ENCODE measurements at places on chromosomes 3 and 15. TPM values are rescaled to one million over a fixed set of nuclear protein-coding genes. Genes with fewer than 3 reads are reported as not detected.

DNA sequence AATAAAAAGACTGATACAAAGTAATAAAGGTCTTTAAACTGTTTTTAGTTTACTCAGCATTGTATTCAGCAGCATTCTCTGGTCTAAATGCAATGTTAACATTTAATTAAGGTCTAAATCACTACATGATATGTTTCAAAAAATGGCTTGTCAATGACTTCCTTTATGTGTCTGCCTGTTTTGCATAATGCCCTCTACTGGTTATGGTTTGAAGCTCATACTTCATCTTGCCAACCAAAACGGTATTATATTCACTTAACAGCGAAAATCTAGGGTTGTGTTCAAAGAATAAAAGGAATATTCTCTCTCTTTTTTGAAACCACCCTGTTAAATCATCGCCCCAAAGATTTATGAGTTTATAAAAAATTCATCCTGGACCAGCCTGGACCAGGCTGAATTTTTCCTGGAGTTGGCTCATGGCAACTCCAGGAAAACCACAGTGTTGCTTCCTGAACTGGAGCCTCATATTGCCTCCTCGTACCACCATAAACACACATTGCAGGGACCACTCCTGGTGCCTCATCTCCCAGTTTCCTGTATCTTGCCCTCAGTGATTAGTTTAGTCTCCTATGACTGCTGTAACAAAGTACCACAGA lies 6.7 kb upstream of the NCEH1 start:
- no peak for DNase-seq

DNA sequence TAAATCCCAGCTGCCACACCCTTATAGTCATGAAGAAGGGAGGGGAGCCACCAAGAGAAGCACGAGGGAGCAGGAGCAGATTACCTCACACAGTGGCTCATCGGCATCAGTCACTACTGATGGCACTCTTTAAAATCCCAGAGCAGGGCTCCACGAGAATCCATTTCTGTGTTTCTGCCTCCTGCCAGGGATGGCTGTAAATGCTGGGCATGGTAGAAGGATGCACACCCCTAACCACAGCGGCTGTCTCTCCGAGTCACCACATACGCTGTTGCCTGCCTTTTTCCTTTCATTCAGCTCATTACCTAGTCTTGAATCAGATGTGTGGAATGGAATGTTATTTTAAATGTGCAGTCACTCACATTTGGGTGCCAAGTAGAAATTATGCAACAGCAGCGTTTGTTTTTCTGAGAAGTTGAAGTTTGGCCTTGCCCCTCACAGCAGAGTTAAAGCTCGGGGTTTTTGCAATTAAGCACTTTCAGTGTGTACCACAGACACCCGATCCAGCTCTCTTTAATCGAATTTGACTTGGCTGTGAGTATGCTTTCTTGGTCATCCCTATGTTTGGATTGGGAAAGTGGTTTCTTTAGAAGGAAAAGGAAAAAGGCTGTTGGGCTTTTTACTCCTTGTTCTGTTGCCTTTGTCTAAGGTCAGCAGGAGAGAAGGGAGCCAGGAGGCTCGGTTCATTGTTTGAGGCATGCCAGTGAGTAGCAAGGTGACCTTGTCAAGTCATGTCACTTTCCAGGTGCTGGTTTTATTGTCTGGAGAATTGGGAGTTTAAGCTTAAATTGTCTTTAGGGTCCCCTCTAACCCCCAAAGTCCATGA lies 284.2 kb upstream of the TPM1 start:
- DNase-seq = no peak

The TRA2B gene
- total RNA-seq = 137 TPM

DNA sequence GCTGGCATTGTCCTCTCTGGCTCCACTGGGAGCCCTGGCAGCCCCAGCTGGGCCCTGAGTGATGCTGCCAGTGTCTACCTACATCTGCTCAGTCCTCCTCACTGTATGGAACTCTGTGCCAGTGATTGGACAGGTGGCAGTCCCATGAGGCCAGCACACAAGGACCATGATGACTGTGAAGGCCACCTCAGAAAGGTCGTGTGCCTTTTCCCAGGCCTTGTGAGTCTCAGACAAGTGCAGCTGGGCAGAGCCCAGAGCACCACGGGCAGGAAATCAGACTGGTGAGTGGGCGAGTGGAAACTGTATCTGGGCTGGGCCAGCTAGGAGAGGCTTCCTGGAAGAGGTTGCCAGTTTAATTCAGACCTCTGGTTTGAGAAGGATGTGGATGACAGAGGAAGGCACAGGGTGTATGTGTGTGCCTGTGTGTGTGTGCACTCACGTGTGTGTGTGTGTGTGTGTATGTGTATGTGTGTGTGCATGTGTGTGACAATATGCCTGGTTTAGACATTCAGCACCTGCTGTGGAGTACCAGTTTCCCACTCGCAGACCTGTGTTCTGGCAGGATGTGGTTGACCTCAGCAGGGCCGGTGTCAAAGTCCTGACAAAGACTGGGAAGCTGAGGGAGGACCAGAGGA lies 7.0 kb downstream of the MAPKAPK3 start:
- no peak for DNase-seq

The CPNE9 gene
- not detected for total RNA-seq

DNA sequence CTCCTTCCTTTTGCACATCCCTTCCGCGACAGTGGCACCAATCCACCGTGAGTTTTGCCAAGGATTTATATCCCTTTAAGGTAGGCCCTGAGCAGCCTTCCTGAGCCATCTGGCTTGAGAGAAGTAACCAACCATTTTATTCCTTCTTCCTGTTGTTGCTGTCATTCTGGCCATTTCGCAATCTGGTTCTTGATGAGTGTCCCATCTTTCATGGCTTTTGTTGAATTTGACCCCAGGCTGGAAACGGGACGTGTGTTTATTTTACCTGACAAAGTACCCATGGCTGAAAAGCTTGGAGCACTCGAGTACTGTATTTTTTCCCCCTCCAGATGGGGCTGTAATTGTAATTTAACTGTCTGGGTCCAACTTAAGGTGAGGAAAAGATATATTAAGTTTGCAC lies 173.4 kb downstream of the WNT5A start:
- no peak for DNase-seq

DNA sequence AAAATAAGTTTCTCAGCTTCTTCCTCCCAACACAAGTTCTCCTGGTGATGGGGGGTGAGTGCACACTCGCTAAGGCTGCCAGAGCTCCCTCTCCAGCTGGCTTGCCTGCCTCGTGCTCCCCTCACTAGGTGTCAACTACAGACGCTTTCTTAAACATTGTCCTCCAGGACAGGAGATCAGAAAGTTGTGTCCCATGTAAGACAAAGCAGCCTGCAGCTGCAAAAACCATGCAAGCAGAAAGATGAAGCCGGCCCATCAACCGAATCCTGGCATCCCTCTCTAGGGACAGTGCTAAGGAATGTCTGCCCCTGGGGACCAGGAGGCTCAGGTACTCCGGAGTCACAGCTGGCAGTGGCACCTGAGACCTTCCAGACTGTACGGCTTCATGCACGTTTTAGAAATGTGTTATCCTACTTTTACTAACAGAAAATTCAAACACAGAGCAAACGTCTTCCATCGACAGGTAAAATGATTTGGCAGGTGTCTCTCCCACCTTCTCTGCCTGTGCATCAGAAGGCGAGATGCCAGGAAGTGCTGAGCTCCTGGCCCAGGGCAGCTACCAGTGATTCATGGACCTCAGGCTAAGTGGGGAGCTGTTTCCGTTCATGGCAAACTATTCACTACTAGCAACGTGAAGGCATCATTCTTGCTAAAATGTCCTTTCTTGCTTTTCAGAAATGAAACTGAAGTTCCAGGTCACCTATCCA lies 246.1 kb downstream of the ADAMTS17 start:
- no peak for DNase-seq

DNA sequence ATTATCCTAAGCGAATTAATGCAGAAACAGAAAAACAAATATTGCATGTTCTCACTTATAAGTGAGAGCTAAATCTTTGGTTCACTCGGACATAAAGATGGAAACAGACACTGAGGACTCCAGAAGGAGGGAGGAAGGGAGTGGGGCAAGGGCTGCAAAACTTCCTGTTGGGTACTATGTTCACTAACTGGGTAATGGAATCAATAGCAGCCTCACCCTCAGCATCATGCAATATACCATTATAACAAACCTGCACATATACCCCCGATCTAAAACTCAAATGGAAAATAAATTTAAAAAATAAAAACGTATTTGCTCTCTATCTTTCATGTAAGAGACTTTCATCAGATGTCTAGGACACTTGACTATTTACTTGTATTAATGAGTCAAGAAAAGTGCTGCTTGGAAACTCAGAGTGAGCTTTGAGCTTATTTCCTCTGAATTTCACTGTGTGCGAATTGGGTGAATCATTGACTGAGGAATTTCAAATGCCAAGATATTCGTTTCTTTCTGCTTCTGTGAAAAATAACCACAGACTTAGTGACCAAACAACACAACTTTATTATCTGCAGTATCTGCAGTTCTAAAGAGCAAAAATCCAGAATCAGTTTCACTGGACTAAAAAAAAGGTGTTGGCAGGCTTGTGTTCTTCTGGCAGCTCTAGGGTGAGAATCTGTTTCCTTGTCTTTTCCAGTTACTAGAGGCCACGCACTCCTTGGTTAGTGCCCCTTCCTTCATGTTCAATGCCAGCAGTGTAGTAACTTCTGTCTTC lies 18.4 kb downstream of the TM4SF18 start:
- DNase-seq = no peak

DNA sequence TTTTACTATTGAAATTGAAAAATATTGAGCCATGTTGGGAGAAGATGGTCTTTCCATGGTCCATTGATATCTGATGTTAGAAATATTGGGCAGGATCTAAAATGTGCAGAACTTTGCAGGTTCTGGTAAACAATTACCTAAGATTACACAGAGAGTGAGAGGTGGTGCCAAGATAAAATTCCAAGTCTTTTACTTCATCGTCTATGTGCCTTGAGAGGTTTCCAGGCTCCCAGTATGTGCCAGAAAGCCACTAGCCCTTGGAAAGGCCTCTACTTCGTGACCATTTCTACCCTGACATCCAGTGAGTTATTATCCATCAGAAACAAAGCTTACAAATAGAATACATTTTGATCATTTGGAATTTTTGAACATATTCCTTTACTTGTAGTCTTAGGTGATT lies 27.6 kb downstream of the CD200 start:
- no peak for DNase-seq

GRCh38 chr15:40092256-40092978 lies 16.3 kb downstream of the BMF start:
- DNase-seq = no peak

GRCh38 chr3:178560759-178561158 lies 24.5 kb downstream of the KCNMB2 start:
- no peak for DNase-seq

DNA sequence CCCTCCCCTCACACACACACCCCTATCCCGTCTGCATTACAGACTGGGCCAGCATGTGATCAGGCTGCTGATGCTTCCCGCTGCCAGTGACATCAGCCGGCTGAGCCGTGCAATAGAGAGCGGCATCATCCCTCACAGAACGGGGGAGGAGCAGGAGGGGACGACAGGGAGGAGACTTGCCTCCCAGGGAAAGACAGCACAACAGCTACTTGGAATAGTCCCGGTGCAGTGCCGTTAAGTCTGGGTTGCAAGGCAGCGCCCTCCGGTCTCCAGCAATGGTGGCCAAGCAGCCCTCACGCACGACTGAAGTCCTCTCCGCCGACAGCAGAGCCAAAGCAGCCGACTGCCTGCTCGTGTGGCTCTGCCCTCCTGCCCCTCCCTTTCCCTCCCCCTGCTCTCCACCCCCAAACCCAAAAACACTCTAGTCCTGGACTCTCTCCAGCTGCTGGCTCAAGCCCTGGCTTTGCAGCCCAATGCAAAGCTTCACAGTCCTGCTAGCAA lies 31.5 kb upstream of the RPS17 start:
- DNase-seq = no peak

DNA sequence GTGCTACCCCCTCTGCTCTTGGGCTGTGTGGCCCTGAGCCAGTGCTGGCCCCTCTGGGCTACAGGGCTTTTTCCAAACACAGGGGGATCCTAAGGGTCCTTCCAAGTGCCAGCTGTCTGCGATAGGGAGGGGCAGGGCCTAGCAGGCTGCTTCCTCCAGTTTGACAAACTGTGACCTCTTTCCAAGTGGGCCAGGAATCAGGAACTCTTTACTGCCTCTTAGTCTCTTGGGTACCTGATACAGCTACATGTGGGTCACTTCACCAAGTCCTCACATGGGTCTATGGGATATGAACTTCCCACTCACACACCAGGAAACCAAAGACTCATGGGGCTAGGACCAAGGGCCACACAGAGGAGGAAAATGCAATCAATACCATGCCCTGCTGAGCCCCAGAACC lies 25.4 kb downstream of the SEC61A1 start:
- DNase-seq = no peak

The TLR9 gene
- not detected for total RNA-seq

DNA sequence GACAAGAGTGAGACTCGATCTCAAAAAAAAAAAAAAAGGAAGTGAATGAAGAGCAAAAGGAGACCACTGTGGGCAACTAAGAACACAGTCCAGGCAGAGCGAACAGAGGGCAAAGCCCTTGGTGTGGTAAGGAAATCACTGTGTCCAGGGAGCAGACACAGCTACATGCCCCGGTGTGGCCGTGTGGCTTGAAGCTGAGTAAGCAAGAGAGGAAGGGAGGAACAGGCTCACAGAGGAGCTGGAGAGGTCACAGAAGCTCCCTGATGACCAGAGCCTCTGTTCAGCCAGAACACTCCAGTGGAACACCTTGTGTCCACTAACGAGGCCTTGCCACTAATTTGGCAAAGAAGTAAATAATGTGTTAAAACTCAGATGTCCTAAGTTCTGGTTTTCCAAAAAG lies 60.6 kb upstream of the GATA2 start:
- no peak for DNase-seq

DNA sequence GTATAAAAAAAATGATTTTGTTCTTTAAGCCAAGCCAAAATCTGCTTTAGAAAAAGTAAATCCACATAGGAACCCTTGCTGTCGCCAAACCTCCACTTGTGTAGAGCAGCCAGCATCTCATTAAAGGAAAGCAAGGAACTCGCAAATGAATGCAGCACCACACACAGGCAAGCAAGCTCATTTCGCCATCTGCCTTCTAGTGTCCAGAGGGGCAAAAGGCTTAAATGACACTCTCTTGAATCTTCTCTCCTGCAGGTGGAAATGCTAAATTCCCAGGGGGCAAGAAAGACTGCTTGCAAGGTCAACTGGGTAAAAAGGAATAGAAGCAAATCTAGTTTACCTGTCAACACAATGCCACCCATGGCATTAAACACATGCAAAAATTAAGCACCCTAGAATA lies 2.4 kb downstream of the MB21D2 start:
- no peak for DNase-seq

The TBC1D21 gene
- not detected for total RNA-seq

- DNase-seq = no peak
Observed at GRCh38 chr3:120111898-120112297, 17.7 kb upstream of the GSK3B start.

The UROC1 gene
- total RNA-seq = not detected

- no peak for DNase-seq
Observed at GRCh38 chr15:27550635-27551034, 548.5 kb downstream of the OCA2 start.

DNA sequence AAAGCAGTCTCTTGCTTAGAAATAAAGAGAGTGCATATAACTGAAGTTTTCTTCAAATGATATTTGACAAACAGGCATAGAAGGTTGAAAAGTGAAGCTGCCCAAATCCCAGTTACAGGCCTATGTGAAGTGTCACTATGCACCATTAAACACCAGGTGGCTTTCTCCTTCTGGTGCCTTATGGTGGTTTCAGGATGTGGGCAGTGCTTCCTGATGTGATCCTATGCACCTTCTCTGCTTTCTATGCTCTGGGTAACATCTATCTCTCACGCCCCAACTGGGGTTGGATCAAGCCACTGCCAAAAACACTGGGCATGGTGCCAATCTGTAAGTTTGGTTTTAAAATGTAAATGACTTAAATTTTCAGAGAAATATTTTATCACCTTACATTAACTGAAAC lies 744.7 kb downstream of the TUSC7 start:
- DNase-seq = no peak

GRCh38 chr15:76844096-76844495 lies 61.0 kb downstream of the SCAPER start:
- no peak for DNase-seq

The GPR149 gene
- total RNA-seq = not detected

All from glomerular endothelial cell (primary cell).